ENCODE measurements at places on chromosomes 2 and 18. TPM values are rescaled to one million over a fixed set of nuclear protein-coding genes. Genes with fewer than 3 reads are reported as not detected.

GRCh38 chr2:128752691-128753263 is 434.1 kb upstream of the HS6ST1 start:
- DNase-seq = no peak

- DNase-seq = no peak
These were observed 28.3 kb downstream of the KLHL23 start for GRCh38 chr2:169761970-169762292.

DNA sequence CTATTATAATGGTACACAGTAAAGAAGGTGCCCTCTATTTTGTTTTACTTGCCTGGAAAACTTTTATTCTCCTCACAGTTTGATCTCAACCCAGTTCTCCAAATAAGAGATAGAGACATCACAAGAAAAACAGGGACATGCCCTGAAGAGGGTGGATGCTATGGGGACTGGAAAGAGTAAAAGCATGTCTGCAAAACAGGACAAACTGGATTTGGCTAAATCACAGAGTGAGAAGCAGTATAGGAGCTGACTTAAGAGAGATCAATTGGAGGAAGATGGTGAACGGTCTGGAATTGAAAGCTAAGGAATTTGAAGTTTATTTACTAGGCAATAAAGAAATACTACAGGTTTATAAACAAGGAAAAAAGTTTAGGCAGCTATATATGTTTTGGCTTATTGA is 33.0 kb downstream of the SP140L start:
- no peak for DNase-seq

DNA sequence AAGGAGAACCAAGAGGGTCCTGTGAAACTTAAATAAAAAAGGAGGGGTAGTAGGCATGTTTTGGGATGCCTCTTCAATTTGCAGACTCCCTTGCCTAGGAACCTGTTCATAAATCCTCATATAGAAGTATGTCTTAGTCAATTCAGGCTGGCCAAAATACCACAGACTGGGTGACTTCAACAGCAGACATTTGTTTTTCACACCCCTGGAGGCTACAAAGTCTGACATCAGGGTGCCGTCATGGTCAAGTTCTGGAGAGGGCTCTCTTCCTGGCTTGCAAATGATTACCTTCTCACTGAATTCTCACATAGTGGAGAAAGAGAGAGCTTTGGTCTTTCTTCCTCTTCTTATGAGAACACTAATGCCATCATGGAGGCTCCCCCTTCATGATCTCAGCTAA is 4.1 kb upstream of the TCF4 start:
- peak; percentile 33 for DNase-seq

- peak; percentile 55 for DNase-seq
These were observed 1.2 kb downstream of the REV1 start for GRCh38 chr2:99488539-99489062.

DNA sequence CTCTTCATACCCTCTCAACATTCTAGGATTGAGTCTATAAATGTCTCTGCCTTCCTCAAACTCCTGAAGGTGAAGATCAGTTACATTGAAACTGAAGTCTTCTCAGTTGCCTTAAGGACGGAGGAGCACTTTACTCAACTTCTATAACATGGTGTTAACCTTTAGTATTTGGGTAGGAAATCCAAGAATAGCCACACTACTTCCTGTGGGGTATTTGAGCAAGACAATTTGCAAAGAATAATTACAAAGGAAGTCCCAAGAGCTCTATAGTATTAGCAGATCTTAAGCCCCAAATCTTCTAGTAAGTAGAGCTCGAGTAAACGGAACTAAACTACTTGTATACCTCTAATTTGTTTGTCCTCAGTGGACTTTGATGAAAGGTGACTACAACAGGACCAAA is 80.9 kb downstream of the SP100 start:
- no peak for DNase-seq

The HAAO gene
- total RNA-seq = not detected

The GALNT14 gene
- 1.4 TPM for total RNA-seq

The CCBE1 gene
- 11.4 TPM for total RNA-seq

The INHA gene
- total RNA-seq = 0.11 TPM
